ENCODE measurements at places on chromosomes 6 and 20. TPM values are rescaled to one million over a fixed set of nuclear protein-coding genes. Genes with fewer than 3 reads are reported as not detected.

Gene ARMH2
- total RNA-seq, result not detected

Gene MC3R
- total RNA-seq, result not detected

Gene CGA
- not detected for total RNA-seq

Gene ELOVL5
- 64.5 TPM for total RNA-seq

Gene MYH7B
- 3.3 TPM for total RNA-seq

Gene SLC52A3
- total RNA-seq, result 1.4 TPM

Gene GRM1
- total RNA-seq, result 0.44 TPM

Data from tibial nerve (tissue), 4 donors.